Chondrocyte (in vitro differentiated cells): ENCODE measurements at places on chromosomes 5 and 9. TPM values are rescaled to one million over a fixed set of nuclear protein-coding genes. Genes with fewer than 3 reads are reported as not detected.

The ARRDC3 gene
- total RNA-seq = 23.4 to 29.1 TPM (median 27.6 TPM) in 3 replicates

DNA sequence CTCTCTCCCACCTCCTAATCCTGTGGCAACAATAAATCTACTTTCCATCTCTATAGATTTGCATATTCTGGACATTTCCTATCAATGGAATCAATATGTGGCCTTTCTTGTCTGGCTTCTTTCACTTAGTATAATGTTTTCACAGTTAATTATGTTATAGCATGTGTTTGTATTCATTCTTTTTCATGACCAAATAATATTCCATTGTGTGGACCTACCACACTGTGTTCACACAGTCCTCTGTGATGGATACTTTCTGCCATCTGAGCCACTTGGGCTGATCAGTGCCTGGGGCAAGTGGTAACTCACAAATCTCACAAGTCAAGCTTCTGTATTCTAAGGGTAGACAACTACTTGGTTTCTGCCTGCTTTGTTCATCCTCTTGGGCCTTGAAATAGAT, 48.7 kb upstream of the POMT1 start:
- no peaks in the 10 kb centered on the region for H3K4me1 ChIP-seq
- no peak overlapping the region for H3K4me3 ChIP-seq
- no peaks in the 10 kb centered on the region for H3K27me3 ChIP-seq
- no peak overlapping the region for H3K27ac ChIP-seq
- DNase-seq = no peak

The SH3TC2 gene
- 0.33 to 0.80 TPM (median 0.80 TPM) in 3 replicates for total RNA-seq

- peaks cover 5% of the 10 kb centered on the region for H3K27me3 ChIP-seq
- H3K4me3 ChIP-seq = no peak overlapping the region
- H3K27ac ChIP-seq = no peak overlapping the region
- no peaks in the 10 kb centered on the region for H3K4me1 ChIP-seq
- DNase-seq = no peak
Observed at GRCh38 chr9:10112070-10112469, 500.7 kb downstream of the PTPRD start.

The CENPK gene
- 7.2 to 19.6 TPM (median 8.7 TPM) in 3 replicates for total RNA-seq

DNA sequence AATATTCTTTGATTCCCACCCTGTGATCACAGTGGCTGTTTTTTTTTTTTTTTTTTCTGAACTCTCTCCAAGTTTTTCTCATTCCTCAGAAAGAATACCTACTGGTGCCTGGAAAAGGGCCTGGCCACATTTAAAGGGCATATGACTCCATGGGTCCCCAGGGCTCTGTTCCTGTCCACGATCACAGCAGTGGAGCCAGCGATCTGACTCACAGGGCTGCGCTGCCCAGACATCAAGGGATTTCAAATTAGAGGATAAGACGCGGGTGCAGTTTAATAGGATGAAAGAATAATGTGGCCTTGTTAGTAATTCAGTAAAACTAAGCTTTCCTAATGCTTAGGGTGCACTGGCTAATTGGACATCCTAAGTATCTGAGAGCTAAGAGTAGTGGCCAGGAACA, 175.1 kb upstream of the MSX2 start:
- H3K4me1 ChIP-seq = peaks cover 21% of the 10 kb centered on the region
- no peak overlapping the region for H3K27ac ChIP-seq
- no peak for DNase-seq
- no peaks in the 10 kb centered on the region for H3K36me3 ChIP-seq

- no peak overlapping the region for H3K27ac ChIP-seq
- no peak for DNase-seq
- no peak overlapping the region for H3K4me3 ChIP-seq
- H3K36me3 ChIP-seq = no peaks in the 10 kb centered on the region
Observed at GRCh38 chr5:89536020-89536419, 653.0 kb upstream of the MEF2C start.

GRCh38 chr5:67425514-67425913, 228.9 kb upstream of the CD180 start:
- no peaks in the 10 kb centered on the region for H3K27me3 ChIP-seq
- H3K4me1 ChIP-seq = peaks cover 6% of the 10 kb centered on the region
- peaks cover 1% of the 10 kb centered on the region for H3K36me3 ChIP-seq
- no peak for DNase-seq
- H3K4me3 ChIP-seq = no peak overlapping the region

The FBP2 gene
- not detected in 3 replicates for total RNA-seq

The PCDHGB6 gene
- total RNA-seq = 52.4 to 64.2 TPM (median 56.8 TPM) in 3 replicates

The LCN9 gene
- total RNA-seq = 1.8 to 2.0 TPM in 2 of 3 replicates, not detected in the other

- H3K27me3 ChIP-seq = peaks cover 9% of the 10 kb centered on the region
- no peak for DNase-seq
- H3K27ac ChIP-seq = peak within 1 kb of the TSS; percentile 12
Observed at GRCh38 chr9:129752900-129753729, at the start of gene PTGES. PTGES (minus strand) TSS chr9:129753042; CDS start chr9:129753012, 30 bp downstream.

The IL6ST gene
- total RNA-seq = 167 to 221 TPM (median 210 TPM) in 3 replicates

GRCh38 chr5:122498163-122498562, 186.1 kb downstream of the SNCAIP start:
- H3K36me3 ChIP-seq = no peaks in the 10 kb centered on the region
- H3K4me3 ChIP-seq = no peak overlapping the region
- peaks cover 32% of the 10 kb centered on the region for H3K4me1 ChIP-seq
- H3K27me3 ChIP-seq = peaks cover 1% of the 10 kb centered on the region
- H3K27ac ChIP-seq = no peak overlapping the region

The TAF11L5 gene
- total RNA-seq = not detected in 3 replicates

- no peak for DNase-seq
- no peaks in the 10 kb centered on the region for H3K27me3 ChIP-seq
- H3K4me3 ChIP-seq = no peak overlapping the region
- peak overlapping the region; percentile 6 for H3K27ac ChIP-seq
Observed at GRCh38 chr5:10364186-10364689, 10.7 kb downstream of the MARCHF6 start.

DNA sequence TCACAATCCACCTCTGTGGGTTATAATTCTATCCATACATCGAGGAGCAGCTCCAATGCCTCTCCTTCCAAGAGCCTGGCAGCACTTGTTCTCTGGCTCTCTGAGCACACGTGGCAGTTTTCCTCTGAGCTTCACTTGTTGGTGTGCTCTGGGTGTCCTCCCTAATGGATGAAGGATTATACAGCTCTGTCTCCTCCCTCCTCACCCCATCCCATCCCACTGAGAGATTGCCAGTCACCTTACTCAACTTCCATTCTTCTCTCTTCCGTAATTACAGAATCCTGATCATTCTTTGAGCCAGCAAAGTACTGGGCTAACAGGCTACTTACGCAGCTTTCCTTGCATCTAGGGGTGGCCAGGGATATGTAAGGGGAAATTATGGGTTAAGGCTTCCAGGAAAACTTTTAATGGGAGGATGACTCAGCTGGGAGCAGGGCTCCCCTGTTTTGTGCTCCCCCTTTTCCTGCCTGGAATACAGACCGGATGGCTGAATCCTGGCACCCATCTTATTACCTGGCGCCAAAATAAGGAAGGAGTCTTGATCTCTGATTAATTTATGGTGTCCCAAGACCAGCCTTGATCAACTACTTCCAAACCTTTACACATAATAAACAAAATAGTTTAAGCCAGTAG, 6.3 kb upstream of the CCDC69 start:
- H3K4me1 ChIP-seq = no peaks in the 10 kb centered on the region
- H3K27ac ChIP-seq = no peak overlapping the region
- H3K27me3 ChIP-seq = peaks cover 19% of the 10 kb centered on the region

DNA sequence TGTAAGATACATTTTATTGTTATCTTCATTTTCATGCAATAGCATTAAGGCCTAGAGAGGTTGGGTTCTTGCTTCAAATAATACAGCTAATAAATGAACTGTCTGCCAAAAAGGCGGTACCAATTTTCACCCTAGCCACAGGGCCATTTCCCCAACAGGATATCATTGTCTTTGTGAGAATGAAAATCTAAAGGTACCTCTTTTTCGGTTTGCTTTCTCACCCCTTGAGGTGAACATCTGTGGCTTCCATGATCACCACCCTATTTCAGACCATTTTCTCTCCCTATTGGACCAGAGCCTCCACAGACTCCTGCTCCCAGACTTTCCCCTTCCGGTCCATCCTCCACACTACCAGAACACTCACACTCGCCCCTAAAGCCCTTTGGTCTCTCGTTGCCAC, 60.2 kb downstream of the SFXN1 start:
- H3K4me1 ChIP-seq = peaks cover 7% of the 10 kb centered on the region
- H3K4me3 ChIP-seq = no peak overlapping the region
- peaks cover 7% of the 10 kb centered on the region for H3K27me3 ChIP-seq
- H3K27ac ChIP-seq = no peak overlapping the region
- H3K36me3 ChIP-seq = peaks cover 2% of the 10 kb centered on the region
- DNase-seq = no peak
